ENCODE measurements at places on chromosomes 5 and 9.

DNA sequence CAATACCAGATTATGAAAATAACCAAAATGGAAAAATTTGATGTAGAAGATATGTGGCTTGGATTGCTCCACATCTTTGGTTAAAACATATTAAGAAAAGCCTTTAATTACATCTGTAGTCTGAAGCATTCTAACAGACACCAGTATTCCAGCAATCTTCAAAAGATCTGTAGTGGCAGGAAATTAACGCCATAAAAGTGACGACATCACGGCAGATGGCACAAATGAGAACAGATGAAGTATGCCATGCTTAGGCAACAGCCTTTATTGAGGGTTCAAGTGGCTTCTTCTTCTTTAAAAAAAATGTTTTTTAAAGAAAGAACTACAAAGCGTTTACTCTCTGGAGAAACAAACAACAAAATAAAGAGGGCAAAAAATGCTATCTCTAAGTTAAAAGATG, 164.2 kb downstream of the MEF2C start:
- no peaks in the 10 kb centered on the region for H3K4me1 ChIP-seq
- no peak overlapping the region for H3K4me3 ChIP-seq
- H3K27me3 ChIP-seq: no peaks in the 10 kb centered on the region
- no peak for DNase-seq
- no peak overlapping the region for H3K27ac ChIP-seq

GRCh38 chr5:150105928-150106615, 19.7 kb upstream of the CSF1R start:
- peaks cover 3% of the 10 kb centered on the region for H3K27me3 ChIP-seq
- no peaks in the 10 kb centered on the region for H3K4me1 ChIP-seq
- H3K36me3 ChIP-seq: no peaks in the 10 kb centered on the region
- DNase-seq: no peak
- H3K27ac ChIP-seq: no peak overlapping the region
- no peak overlapping the region for H3K4me3 ChIP-seq

GRCh38 chr5:62208218-62208852, 97.7 kb upstream of the KIF2A start:
- DNase-seq: no peak
- no peaks in the 10 kb centered on the region for H3K4me1 ChIP-seq
- peaks cover 7% of the 10 kb centered on the region for H3K27me3 ChIP-seq
- no peak overlapping the region for H3K27ac ChIP-seq
- H3K36me3 ChIP-seq: no peaks in the 10 kb centered on the region

GRCh38 chr5:36536616-36537005, 69.8 kb upstream of the SLC1A3 start:
- no peaks in the 10 kb centered on the region for H3K36me3 ChIP-seq
- no peak overlapping the region for H3K27ac ChIP-seq
- DNase-seq: no peak
- H3K4me1 ChIP-seq: no peaks in the 10 kb centered on the region

- H3K4me3 ChIP-seq: no peak overlapping the region
- no peaks in the 10 kb centered on the region for H3K4me1 ChIP-seq
- H3K27me3 ChIP-seq: no peaks in the 10 kb centered on the region
- H3K36me3 ChIP-seq: no peaks in the 10 kb centered on the region
Measured at GRCh38 chr9:88373045-88373444, 15.2 kb upstream of the SPIN1 start.

GRCh38 chr9:110821064-110821463, 152.5 kb downstream of the MUSK start:
- no peaks in the 10 kb centered on the region for H3K36me3 ChIP-seq
- H3K4me1 ChIP-seq: no peaks in the 10 kb centered on the region
- no peak overlapping the region for H3K4me3 ChIP-seq
- H3K27me3 ChIP-seq: no peaks in the 10 kb centered on the region
- no peak for DNase-seq
